Activated CD8-positive, alpha-beta memory T cell treated with anti-CD3 and anti-CD28 coated beads for 1 hour (primary cell): ENCODE measurements at places on chromosomes 12 and 14.

DNA sequence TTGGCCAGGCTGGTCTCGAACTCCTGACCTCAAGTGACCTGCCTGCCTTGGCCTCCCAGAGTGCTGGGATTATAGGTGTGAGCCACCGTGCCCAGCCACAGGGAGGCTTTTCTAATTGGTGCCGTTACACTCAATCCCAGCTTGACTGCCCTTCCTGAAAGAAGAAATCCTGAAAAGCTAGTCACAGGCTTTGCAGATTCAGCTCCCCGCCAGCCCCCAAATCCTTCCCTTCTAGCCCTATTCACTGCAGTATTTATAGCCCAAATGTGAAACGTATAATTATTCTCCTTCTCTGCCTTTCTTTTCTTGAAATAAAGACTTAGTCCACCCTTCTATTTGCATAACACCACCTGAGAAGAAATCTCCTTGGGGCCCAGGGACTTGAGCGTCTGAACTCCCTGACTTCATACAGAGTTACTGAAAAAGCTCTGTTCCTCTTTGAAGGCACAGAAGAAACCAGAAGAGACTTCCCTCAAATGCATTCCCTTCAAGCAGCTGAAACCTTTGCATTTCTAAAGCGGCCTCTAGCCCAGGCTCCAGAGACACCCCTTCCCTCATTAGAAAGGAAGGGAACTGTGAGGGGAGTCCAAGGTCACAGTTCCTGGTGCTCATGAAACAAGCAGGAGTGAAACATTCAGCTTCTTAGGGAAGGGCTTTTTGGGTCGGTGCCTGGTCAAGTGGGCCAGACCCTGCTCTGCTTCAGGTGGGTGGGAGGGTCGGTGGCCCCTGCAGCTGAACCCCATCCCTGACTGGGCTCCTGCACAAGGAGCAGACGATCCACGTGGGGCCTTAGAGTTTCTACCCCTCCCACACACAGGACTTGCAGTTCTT is 42.3 kb upstream of the BATF start:
- no peak for DNase-seq

GRCh38 chr12:69897744-69898143 is 72.7 kb downstream of the MYRFL start:
- DNase-seq: no peak

DNA sequence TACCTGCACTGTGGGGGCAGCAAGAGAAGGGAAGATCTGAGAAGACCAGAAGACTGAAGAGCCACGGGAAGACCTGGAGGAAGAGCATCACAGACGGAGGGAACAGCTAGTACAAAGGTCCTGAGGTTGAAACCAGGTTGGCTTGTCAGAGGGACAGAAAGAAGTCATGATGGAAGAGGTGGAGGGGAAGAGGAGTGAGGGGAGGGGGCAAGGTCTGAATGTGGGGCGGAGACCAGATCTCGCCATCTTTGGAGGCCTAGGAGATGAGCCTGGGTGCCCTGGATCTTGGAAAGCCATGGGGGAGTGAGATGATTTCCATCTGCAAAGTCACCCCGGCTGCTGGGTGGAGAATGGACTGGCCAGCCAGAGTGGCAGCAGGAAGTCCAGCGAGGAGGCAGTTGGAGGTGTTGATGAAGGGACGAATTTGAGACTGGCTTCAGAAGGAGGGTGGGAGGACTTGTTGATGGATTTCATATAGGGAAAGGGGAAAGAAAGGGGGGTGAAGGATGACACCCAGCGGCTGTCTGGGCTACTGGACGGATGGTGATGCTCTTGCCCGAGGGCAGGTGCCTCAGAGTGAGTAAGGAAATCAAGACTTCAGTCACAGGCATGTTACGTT is 14.6 kb upstream of the UBC start:
- no peak for DNase-seq

DNA sequence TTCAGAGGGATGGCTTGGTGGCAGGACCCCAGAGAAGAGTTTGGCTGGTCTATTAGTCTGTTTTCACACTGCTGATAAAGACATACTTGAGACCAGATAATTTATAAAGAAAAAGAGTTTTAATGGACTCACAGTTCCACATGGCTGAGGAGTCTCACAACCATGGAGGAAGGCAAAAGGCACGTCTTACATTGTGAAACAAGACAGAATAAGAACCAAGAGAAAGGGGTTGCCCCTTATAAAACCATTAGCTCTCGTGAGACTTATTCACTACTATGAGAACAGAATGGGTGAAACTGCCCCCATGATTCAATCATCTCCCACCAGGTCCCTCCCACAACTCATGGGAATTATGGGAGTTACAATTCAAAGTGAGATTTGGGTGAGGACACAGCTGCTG is 78.5 kb upstream of the SSTR1 start:
- DNase-seq: no peak

DNA sequence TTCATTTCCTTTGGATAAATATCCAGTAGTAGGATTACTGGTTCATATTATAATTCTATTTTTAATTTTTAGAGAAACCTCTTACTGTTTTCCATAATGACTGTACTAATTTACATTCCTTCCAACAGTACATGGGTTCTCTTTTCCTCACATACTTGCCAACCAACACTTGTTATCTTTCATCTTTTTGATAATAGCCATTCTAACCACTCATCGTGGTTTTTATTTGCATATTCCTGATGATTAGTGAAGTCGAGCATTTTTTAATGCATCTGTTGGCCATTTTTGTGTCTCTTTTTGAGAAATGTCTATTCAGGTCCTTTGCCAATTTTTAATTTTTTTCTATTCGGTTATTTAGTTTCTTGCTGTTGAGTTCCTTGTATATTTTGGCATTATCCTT is 457.7 kb upstream of the PDE3A start:
- no peak for DNase-seq

DNA sequence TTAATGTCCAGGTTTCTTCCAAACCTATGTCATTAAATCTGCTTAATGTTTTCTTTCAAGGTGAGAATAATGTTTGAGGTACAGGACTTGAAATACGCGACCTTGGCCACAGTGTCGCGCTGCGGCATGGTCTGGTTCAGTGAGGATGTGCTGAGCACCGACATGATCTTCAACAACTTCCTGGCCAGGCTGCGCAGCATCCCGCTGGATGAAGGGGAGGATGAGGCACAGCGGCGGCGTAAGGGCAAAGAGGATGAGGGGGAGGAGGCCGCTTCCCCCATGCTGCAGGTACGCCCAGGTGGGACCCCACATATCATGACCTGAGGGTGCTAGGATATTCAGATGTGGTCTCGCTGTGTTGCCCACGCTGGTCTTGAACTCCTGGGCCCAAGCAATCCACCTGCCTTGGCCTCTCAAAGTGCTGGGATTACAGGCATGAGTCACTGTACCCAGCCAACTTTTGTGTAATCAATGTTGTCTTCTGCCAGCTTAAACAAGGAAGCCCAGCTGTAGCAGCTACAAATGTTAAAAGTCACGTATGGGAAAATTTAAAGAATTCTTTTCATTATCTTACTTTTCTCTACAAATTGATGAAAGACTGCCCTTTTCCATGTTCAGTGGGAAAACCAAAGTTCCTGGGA is 50.8 kb downstream of the DYNC1H1 start:
- DNase-seq: no peak

- no peak for DNase-seq
Observed at GRCh38 chr14:105023791-105024480, 3.1 kb upstream of the CDCA4 start.

DNA sequence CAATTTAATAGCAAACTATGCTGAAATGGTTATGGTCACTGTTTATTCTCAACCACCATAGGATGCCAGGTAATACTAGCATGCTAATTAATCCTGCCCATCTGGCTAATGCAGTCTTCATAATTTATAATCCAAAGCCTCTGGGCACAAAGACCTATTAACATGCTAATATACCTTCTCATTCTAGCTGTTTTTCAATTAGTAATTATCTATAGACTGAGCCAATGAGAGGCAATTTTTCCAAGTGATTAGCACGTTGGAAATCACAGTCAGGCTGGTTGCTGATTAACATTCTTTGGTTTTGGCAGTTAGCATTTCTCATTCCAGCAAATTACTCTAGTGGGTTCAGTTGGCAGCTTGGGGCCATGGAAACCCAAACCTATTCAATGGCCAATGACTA is 357.2 kb downstream of the SEC23A start:
- DNase-seq: no peak

GRCh38 chr12:69352904-69353303 is 4.7 kb downstream of the LYZ start:
- DNase-seq: no peak

DNA sequence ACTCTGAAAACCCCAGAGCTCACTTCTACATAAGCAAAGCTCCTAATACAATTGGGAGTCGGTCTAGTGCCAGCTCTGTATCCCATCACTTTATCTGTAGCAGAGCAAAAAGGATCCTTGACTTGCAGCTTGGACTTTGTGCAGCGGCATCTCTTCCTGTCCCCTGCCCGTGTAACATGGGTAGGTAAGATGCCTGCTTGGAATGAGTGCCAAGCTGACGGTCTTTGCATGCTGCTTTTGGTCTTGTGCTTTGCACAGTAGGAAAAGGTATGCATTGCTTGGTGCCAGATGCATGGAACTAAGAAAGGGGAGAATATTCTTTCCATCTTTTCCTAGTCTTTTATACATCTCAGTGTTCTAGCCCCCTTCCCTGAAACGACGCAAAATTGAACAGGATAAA is 6.9 kb upstream of the PLEKHH1 start:
- no peak for DNase-seq

DNA sequence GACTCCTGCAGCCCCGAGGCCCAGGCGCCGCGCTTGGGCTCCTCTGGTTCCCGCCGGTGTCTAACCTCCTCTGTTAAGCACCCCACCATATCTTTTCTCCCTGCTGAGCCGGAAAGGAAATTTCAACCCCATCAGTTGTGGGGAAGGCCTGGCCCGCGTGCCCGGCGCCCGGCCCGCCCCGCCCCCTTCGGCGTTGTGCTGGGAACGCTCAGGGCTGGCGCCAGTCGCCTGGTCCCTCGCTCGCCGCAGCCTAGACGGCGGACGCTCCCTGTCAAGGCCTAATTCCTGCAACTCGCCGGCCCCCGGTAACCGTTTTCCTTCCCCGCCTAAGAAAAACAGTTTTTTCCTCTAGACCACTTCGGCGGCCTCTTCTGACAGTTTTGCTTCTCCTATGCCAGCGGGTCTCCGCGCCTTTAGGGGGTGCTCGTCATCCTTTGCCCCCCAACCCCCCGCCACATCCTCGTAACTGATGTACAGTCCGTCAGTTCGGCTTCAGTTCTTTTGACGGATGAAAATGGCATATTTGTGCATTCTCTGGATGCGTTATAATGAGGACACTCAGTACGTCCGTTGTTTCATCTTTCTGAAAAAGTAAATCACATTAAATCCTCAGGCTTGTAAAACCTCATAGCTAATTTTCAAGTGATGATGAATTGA is 506 bp upstream of the NAP1L1 start:
- DNase-seq: no peak

DNA sequence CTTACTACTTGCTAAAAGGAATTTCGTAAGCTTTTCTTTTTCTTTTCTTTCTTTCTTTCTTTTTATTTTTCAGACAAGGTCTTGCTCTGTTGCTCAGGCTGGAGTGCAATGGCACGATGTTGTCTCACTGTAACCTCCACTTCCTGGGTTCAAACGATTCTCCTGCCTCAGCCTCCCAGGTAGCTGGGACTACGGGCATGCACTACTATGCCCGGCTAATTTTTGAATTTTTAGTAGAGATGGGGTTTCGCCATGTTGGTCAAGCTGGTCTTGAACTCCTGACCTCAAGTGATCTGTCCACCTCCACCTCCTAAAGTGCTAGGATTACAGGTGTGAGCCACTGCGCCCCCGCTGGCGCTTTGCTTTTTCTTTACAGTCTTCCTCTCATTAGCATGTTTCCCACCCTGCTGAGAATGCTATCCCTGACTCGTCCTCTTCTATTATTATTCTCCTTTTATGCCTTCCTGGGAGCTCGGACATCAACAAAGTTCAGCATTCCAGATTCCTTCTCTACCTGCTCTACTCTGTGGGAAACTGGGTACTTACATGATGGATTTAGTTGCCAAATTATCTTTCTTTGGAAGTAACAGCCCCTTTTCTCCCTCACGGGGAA is 3.1 kb downstream of the MTHFD1 start:
- DNase-seq: no peak

- DNase-seq: no peak
Observed at GRCh38 chr12:46452061-46452615, 79.6 kb upstream of the SLC38A2 start.

GRCh38 chr14:64634558-64634957 is 69.7 kb upstream of the PLEKHG3 start:
- DNase-seq: no peak

DNA sequence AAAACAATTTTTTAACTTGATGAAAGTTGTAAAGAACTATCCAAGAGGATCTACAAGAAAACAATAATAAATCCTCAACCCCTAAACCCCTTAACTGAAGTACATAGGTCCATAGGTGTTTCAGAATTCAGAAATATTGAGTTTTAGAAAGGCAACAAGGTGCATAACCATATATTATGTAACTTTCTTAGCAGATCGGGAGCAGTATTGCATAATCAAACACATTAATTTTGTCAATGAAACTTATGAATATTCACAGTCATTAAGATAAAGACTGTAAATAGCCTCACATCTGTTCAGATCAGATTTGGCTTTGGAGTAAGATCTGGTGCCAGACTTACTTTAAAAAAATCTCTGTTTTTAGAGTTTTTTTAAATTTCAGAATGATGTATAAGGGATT is 647.1 kb upstream of the FLRT2 start:
- no peak for DNase-seq

GRCh38 chr12:19978193-19978592 is 390.1 kb upstream of the PDE3A start:
- no peak for DNase-seq

DNA sequence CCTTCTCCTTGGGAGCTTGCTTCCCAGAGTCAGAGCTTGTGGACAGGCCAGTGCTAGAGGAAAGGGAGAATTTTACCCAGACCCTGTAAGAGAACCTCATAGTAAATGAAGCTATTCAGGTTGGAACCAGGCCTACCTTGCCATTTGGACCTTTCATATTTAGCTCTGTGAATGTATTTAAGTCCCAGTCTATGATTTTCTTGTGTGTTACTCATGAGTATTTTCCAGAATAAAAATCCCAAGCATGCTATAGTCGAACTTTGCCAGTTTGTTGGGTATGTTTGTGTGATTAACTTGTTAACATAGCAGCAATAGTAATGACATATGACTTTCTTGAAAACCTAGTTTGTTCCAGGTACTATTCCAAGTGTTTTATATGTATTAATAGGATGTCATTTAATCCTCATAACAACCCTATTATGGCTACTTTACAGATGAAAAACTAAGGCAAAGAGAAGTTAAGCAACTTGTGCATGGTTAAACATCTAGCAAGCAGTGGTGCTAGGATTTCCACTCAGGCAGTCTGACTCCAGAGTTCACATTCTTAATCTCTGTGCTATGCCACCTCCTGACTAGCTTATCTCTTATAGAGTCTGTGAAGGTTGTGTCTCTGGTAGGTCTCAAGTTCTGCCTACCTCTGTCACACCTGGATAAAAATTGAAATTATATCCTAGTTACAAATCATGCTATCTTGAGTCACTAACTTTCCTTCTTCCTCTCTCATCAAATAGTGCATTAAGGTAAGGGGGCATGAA is 47.9 kb upstream of the GARIN2 start:
- no peak for DNase-seq

GRCh38 chr12:42904683-42905418 is 315.3 kb upstream of the PRICKLE1 start:
- DNase-seq: no peak
